Chondrocyte (in vitro differentiated cells): ENCODE measurements at places on chromosomes 13 and 19. TPM values are rescaled to one million over a fixed set of nuclear protein-coding genes. Genes with fewer than 3 reads are reported as not detected.

DNA sequence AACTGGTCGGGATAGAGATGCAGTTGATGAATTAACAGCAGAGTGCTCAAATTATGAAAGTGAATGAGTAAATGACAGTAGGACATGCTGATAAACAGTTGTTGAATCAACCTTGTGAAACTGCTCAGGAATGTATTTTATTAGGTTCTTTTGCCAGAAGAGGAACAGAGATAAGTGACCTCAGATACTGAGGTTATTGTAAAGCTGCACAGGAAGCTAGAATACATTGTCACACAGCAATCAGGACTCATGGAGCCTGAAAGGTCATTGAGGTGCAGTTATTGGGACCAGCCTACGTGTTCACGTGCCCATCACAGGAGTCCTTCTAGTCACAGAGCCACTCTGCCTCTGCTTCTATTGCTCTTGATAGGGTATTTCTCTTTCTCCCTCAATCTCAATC is 47.5 kb upstream of the MED4 start:
- H3K36me3 ChIP-seq = no peaks in the 10 kb centered on the region
- DNase-seq = no peak
- no peak overlapping the region for H3K27ac ChIP-seq
- H3K4me1 ChIP-seq = peaks cover 9% of the 10 kb centered on the region

DNA sequence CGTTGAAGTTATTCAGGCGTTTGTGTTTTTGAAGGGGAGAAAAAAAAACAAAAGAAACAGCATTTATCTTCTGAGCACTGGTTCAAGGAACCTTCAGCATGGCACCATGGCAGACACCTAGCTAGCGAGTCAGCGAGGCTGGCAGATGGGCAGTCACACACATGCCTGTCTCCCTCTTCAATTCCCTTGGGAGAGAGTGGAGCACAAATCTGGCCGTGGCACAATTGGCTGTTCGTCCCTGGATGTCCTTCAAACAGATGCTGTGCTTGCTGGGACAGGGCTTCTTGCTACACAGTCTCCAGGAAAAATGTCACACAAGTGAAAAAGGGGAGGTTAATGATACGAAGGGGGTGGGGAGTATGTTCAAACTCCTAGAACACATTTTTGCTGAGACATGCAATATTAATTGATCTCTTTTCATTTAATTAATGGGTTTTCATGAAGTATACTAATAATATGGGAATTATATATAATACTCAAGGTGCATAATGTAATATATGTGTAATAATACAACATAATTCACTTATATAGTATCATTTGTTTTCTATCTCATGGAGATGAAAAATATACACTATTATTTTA is 1674.5 kb upstream of the SLC10A2 start:
- H3K4me1 ChIP-seq = no peaks in the 10 kb centered on the region
- DNase-seq = no peak
- H3K27me3 ChIP-seq = no peaks in the 10 kb centered on the region
- H3K36me3 ChIP-seq = no peaks in the 10 kb centered on the region
- H3K27ac ChIP-seq = no peak overlapping the region

DNA sequence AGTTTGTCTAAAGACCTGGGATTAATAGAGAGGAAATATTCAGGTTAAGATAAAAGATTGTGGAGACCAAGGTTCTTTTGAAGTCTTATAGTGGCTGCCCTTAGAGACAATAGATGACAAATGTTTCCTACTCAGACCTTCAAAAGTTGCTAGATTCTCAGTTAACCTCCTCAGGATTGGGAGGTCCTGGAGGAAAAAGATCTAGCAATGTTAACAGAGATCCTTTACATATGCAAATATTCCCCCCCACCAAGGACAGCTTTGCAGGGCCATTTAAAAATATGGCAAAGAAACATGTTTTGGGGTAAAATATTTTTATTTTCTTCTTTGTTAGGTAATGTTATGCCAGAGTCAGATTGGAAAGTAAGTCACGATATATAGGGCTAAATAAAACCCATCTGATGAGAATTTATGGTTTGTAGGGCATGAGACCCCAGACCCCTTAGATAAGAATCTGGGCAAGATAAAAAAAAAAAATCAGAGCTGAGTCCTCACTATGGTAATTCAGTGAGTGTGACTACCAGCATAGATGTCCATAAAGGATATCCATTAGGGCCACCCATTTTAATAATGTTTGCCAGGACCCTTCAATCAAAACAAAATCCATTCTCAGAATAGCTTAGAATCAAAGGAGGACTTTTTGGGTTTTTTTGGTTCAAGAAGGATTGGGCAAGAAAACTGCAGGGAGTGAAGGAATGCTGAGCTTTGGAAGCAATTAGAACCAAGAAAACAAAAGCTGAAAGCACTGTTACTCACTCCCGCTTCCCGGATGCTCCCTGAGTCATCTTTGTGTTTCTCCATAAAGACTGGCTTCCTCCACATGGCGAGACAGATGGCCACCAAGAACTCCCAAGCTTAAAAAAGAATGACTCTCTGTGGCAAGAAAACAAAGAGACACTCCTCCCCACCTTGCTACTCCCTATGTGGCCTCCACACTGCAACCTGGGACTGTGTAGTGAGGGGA is 28.2 kb downstream of the VSTM1 start:
- H3K36me3 ChIP-seq = no peaks in the 10 kb centered on the region
- H3K27me3 ChIP-seq = peaks cover 5% of the 10 kb centered on the region
- no peak for DNase-seq
- no peak overlapping the region for H3K27ac ChIP-seq

DNA sequence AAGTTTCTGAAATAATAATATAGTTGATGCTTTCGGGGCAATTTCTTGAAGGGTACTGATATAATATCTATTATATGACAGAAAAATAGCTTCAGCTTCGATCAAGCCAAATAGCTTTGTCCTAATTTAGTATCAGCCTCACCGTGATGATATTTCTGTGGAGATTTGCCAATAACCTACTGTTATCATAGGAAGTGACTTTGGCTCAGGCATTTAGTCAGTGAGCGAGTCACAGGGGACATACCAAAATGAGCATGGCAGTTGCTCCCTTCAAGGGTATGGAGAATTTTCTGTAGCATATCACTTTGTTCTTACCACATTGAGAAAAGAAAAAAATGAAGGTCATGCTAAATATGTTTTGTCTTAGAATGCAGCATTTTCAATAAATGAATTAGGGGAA is 767.6 kb upstream of the SLITRK1 start:
- no peaks in the 10 kb centered on the region for H3K27me3 ChIP-seq
- H3K27ac ChIP-seq = no peak overlapping the region
- no peak for DNase-seq
- no peak overlapping the region for H3K4me3 ChIP-seq

The KANK3 gene
- total RNA-seq = 0.56 to 1.2 TPM (median 1.2 TPM) in 3 replicates

The ZNF835 gene
- total RNA-seq = not detected in 3 replicates

GRCh38 chr19:29532097-29532496 is 6.3 kb downstream of the VSTM2B start:
- H3K27ac ChIP-seq = no peak overlapping the region
- peaks cover 22% of the 10 kb centered on the region for H3K4me1 ChIP-seq
- no peak overlapping the region for H3K4me3 ChIP-seq
- peaks cover 66% of the 10 kb centered on the region for H3K27me3 ChIP-seq

DNA sequence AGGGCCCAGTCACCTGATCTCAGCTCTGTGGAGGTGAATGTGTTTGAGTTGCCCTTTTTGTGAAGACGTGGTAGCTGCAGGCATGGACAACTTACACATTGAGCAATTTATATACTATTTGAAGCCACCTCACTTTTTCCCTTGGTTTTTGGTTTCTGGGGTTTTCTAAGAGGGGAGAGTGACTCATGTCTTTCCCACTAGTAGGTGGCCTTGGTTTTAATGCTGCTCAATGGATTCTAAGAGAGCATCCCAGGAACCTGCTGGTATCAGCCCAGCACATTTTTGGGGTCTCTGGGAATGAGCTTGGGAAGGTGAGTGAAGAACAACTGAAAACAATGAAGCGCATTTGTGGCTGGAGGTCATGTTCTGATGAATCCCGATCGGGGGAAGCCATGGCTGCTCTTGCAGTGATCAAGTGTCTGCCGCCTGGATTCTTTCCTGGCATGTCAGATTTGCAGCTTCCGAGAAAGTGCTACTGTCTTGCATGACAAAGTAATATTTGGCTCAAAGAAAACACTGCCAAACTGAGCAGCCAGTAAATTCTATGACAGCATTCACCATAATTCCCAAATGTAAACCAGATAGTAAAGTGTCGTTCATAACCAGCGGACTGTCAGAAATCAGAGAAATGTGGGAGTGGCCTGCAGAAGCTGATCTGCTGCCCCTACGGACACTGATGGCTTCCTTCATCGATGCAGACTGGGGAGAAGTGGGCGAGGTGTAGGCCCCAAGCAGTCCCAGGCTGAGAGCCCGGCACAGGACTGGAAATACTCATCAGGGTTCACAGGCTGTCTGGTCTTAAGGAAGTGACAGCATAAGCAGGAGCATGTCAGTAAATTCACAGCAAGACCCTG is 98.7 kb downstream of the COL4A2 start:
- H3K27me3 ChIP-seq = no peaks in the 10 kb centered on the region
- DNase-seq = no peak
- peak overlapping the region; percentile 93 for H3K27ac ChIP-seq
- H3K4me3 ChIP-seq = peak overlapping the region; percentile 10
- H3K36me3 ChIP-seq = peaks cover 36% of the 10 kb centered on the region
- H3K4me1 ChIP-seq = peaks cover 97% of the 10 kb centered on the region

The AXL gene
- total RNA-seq = 151 to 218 TPM (median 214 TPM) in 3 replicates

DNA sequence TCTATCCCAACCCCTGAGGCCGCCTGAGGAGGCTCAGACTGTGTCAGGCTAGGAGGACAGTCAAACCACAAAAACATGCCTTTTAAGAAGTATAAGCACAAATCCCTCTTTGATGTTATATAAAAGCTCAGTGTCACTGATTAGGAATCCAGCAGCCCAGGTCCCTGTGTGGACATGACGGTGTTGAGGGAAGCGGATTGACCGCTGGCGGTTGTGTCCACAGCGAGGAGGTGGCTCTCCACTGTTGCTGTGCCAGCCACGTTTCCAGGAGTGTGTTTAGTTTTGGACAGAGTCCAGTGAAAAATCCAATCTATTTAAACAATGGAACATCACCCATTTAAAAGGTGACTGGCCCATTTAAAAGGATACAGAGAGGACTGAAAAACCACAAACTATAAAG is 7.5 kb upstream of the GJA3 start:
- no peak overlapping the region for H3K27ac ChIP-seq
- H3K4me3 ChIP-seq = no peak overlapping the region
- DNase-seq = no peak
- no peaks in the 10 kb centered on the region for H3K36me3 ChIP-seq
- no peaks in the 10 kb centered on the region for H3K4me1 ChIP-seq

The ATP4B gene
- total RNA-seq = not detected in 3 replicates

- DNase-seq = no peak
- no peaks in the 10 kb centered on the region for H3K36me3 ChIP-seq
- H3K27me3 ChIP-seq = peaks cover 25% of the 10 kb centered on the region
- H3K27ac ChIP-seq = no peak overlapping the region
- H3K4me1 ChIP-seq = peaks cover 3% of the 10 kb centered on the region
- H3K4me3 ChIP-seq = no peak overlapping the region
These were observed 5.2 kb upstream of the CEBPG start for GRCh38 chr19:33368074-33368864.

The SH2D3A gene
- 0.41 to 0.52 TPM in 2 of 3 replicates, not detected in the other for total RNA-seq

GRCh38 chr13:34810996-34811395 is 131.1 kb upstream of the NBEA start:
- no peak overlapping the region for H3K4me3 ChIP-seq
- H3K4me1 ChIP-seq = peaks cover 3% of the 10 kb centered on the region
- H3K36me3 ChIP-seq = peaks cover 9% of the 10 kb centered on the region
- no peak overlapping the region for H3K27ac ChIP-seq
- no peaks in the 10 kb centered on the region for H3K27me3 ChIP-seq
- no peak for DNase-seq
